Femur (tissue), 1 donor: ENCODE measurements at places on chromosomes 2 and 18.

DNA sequence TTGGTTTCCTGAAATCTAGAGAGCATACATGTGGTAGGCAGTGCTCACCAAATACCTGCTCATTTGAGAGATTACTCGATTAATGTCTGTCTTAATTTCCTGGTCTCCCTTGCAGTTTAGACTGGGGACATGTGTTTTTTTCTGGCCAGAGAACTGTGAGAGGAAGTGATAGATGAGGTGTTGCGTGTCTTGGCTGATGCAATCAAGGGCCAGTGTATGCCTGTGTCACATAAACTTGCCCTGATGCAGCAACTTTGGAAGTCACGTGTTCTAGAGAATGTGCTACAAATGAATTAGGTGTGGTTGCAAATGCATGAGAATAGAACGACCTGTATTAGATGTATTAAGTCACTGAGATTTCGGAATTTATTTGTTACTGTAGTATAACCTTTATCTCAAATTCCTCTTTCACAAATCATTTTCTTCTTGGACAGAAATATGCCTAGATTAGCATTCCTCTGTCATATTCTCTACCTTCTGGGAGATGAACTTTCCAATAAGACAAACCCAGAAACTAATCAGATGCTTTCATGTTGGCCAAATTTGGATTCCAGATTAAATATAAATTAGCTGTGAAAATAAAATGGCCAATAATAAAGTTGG, 9.9 kb upstream of the IL1A start:
- peak; percentile 52 for DNase-seq

DNA sequence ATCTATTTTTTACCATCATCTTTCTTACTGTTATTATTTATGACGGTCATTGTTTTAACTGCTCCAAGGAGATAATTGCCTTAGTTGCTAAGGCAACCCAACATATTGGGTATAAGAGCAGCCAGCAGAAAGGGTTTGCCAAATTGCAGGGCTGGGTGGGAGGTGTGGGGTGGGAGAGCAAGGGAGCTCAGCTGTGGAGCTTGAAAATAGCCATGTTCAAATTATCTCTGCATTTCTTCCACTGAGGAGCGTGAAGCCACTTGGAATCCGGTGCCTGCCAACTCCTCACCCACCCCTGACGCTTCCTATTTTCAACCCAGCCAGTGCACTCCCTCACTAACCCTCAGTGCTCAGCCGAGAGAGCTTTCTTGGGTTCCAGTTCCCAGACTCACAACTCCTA, 60.8 kb downstream of the SETBP1 start:
- peak; percentile 75 for DNase-seq

- DNase-seq, result no peak
These were observed 55.1 kb upstream of the RIT2 start for GRCh38 chr18:43170586-43170985.

DNA sequence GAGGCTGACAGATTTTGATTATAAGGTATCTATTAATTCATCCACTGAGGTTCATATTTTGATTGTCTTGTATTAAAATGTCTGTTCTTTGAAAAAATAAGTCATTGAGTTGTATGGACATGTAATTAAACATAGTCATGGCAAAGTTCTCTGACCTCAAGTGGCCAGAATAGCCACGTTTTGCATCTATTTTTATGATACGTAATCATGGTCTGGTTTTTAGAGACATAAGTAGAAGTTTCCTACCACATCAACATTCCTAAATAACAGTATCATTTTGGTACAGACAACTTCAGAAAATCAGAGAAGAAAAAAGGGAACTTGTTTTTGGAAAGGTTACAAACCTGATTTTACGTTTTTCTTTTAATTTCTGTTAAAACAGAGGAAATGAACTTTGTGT, 47.6 kb downstream of the COL5A2 start:
- no peak for DNase-seq

DNA sequence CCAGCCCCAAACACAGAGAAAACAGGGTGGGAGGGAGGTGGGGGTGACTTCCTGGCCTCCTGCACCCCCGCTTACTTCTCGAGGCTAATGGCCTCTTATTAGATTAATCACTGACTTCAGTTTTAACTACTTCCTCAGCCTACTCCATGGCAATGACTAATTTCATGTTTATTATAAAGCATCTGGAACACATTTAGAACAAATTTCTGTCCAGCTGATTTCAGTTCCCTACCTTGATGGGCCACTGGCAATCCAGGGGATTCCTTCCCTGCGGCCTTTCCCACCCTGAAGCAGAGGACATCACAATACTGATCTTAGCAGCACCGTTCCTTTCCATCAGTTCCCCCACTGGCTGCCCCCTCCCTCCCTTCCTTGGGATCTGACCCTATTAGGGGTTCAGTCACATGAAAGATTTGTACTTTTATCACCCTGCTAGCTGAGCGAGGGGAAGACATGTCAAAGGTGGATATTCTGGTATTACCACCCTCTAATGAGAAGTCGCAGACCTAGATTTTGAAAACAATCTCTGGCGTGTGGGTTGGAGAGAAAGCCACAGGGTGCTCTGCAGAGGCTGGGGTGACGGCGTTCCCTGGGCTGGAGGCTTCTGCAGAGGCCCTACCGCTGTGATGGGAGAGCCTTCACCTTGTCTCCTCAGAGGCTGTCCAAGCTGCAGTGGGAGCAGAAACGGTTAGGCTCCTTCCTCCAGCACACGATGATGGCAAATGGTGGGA, 67.6 kb downstream of the KIAA2012 start:
- no peak for DNase-seq

- DNase-seq, result no peak
These were observed 1088.9 kb upstream of the PIK3C3 start for GRCh38 chr18:40866013-40866645.

DNA sequence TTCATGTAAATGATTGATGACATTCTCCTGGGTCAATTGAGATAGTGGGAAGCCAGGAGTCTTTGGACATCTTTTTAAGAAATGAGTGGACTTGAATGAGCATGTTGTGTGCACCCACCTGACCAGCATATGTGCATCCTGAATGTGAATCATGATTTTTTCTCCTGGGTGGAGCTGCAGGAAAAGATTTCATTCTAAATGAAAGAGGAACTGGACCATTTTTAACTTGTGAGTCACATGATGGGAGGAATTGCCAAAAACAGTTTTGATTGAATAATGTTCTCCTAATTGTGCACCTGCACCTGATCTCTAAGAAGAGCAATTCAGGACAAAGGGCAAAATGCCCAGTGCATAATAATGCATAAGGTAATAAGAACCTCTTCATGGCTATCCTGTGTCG, 32.3 kb downstream of the COPS8 start:
- no peak for DNase-seq

- DNase-seq, result no peak
These were observed 24.8 kb downstream of the ATF2 start for GRCh38 chr2:175143191-175143590.

- peak; percentile 57 for DNase-seq
These were observed 19.6 kb downstream of the UGP2 start for GRCh38 chr2:63861220-63861822.

DNA sequence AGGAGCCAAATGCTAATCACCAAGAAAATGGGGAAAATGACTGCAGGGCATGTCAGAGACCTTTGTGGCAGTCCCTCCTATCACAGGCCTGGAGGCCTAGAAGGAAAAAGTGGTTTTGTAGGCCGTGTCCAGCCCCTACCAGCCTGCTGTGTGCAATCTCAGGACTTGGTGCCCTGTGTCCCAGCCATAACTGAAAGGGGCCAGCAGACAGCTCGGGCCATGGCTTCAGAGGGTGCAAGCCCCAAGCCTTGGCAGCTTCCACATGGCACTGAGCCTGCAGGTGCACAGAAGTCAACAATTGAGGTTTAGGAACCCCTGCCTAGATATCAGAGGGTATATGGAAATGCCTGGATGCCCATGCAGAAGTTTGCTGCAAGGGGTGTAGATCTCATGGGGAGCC, 391.2 kb upstream of the FSIP2 start:
- no peak for DNase-seq

GRCh38 chr18:53472546-53472945, 751.9 kb downstream of the MBD2 start:
- no peak for DNase-seq

DNA sequence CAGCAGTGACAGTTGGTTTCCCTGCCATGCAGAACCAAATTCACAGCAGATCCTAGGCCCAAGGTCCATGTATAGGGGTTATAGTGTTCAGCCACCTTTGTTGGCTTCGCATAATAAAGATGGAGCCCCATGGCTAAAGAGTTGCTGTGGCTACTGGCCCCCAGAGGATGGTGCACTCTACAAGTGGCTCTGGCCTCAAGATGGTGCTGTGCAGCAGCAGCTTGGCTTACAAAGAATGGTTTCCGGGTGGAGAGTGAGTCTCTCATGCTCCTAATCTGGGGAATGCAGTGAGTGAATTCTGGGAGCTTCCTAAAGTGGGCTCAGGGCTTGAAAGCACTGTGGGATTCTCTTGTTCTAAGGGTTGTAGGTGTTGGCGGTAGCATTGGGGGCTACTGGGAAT, 1199.7 kb downstream of the CNTNAP5 start:
- DNase-seq, result no peak

DNA sequence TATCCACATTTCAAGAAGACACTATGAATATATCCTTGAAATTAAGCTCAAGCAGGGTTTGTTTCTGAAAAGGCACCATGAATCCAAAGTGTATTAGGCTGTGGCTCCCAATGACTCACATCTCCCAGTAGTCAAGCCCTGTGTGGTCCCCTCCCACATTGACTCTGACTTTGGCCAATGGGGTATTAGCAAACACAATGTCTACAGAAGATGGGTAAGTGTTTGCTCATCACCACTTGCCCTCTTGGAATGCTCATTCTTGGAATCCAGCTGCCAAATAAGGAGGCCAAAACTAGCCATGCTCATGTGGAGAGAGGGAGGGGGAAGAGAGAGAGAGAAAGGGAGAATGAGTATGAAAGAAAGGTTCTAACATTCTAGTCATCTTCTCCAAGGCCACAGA, 490.0 kb downstream of the TXNL1 start:
- no peak for DNase-seq

- DNase-seq, result no peak
These were observed 56.8 kb downstream of the SH3BP4 start for GRCh38 chr2:235008584-235009044.

DNA sequence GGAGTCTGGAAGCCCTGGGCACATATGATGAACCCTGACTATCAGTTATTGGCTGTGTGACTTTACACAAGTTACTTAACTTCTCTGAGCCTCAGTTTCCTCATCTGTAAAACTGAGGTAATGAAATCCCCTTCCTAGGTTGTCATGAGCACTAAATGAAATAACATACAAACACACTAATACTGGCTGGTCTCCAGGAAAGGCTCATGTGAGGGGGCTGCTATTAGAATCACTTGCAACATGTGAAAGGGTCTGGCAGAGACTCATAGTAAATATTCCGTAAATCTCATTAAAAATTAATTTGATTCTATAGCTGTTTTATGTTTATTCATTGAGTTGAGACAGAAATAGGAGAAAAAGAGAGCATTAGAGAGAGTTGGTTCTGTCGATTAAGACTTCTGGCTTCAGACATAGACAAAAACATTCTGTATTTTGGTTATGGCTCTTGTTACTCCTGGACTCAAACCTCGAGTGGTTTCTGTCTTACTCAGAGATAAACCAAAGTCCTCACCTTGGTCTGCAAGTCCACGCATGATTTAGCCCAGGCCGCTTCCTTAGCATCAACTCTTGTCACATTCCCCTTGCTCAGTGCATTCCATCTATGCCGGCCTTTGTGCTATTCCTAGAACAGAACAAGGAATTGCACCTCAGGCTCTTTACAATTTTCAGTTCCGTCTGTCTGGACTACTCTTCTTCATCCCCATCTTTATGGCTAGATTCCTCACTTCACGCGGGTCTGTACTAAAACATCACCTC, 139.1 kb downstream of the NXPH2 start:
- DNase-seq, result no peak

DNA sequence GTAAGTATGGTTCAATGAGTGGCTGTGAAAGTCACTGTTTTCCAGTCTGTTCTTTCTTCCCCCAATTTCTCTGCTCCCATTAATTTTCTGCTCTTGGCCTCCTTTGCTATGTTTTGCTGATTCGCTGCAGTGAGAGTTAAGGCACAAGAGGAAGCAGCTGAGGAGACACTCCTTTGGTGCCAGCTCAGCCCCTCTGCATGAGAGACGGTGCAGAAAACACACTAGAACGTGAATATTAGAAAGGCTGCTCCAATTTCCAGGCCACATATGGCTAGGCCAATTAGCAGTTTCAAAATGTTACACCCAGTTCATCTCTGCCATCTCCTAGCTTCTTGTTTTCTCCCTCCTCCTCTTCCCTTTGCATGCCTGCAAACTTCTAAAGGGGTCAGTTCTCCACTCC, 38.9 kb downstream of the AKAIN1 start:
- DNase-seq, result no peak

DNA sequence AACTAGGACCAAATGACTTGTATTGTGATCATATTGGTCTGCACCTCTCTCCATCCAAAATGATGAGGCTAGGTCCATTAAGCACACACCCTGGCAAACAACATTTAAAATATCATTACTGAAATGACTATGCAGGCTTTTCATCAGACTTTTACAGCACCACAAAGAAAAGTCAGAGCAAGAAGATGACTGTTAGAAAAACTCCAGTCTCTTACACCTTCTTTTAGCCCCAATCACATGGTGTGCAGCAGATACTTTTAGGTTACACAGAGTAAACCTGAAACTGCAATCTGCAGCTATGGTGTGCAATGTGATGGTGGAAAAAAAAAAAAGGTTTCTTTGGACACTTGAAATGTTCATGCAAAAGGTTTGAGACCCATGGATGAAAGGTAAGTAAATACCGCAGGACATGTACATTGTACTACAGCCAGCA, 5.4 kb upstream of the POLI start:
- DNase-seq, result no peak
